ENCODE measurements at places on chromosomes 4 and X. TPM values are rescaled to one million over a fixed set of nuclear protein-coding genes. Genes with fewer than 3 reads are reported as not detected.

The TMPRSS11A gene
- not detected for total RNA-seq

DNA sequence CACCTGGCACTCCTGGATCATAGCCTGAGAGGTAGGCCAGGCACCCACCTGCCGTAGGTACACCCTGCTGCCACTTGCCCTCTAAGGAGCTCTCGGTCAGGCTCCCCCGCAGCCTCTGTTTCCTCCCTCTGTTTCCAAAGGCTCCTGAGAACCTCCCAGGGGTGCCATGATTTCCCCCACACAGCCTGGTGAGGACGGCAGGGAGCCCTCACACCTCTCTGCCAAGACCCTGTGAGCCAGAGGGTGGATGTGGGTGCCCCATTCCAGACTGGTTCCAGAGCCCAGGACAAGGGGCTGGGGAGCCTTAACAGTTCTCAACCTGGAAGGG is 1.6 kb upstream of the ABLIM2 start:
- H3K36me3 ChIP-seq, result no peaks in the 10 kb centered on the region
- no peaks in the 10 kb centered on the region for H3K27me3 ChIP-seq
- peaks cover 15% of the 10 kb centered on the region for H3K4me1 ChIP-seq
- H3K4me3 ChIP-seq, result no peak overlapping the region
- H3K27ac ChIP-seq, result no peak overlapping the region

DNA sequence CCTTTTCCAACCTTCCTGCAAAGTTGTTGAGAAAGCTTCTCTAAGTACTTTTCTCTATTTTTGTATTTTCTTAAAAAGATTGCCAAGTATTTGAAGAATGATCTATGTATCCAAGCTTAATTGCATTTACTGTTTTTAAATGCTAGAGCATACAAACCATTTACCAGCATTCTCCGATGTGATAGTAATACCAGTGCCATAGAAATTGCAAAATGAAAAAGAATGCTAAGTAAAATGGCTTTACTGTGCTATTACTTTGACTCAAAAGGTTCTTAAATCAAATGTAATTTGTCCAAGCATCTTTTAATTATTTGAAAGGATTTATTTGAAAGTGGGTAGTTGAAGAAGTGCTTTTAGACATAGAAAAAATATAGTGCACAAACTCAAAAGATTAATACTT is 1183.2 kb downstream of the RAPGEF2 start:
- DNase-seq, result no peak
- H3K27ac ChIP-seq, result no peak overlapping the region
- H3K36me3 ChIP-seq, result no peaks in the 10 kb centered on the region

DNA sequence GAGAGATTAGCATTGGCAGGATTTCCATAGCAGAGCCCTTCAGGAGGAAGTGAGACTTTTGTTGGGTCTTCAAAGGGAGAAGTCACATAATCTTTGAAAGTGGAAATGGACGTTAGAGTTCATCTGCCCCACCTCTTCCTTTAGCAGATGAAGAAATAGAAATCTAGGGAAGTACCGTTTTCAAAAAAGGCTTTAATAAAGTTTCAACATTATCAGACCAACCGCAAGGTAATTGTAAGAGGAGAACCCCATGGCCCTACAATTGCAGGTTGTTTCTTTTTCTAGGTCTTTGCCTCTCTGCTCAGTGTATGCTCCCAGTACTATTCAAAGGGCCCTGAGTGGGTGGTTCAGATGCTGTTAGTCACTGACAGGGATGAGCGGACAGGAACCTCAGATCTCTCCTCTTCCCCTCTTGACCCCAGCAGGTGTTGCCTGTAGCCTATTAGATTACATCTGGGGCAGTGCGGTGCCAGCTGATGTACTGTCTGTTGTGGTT is 48.6 kb upstream of the AP1S2 start:
- H3K4me3 ChIP-seq, result no peak overlapping the region
- no peaks in the 10 kb centered on the region for H3K36me3 ChIP-seq

DNA sequence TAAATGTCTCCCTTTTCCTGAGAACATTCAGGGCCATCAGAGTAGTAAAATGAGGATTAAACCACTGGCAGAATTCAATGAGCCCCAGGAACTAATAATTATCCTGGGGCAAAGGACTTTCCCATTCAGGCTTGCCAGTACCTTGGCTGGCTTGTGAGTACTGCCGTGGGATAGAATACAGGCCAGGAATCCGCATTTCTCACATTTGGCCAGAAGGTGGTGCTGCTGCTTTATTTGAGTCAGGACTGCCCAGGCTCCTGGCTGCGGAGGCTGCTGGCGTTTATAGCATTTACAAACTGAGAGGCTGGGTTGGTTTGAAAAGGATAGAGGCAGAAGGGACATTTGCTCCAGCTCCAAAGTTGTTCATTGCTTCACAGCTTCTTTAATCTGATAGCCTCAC is 91.4 kb downstream of the RTL9 start:
- no peak overlapping the region for H3K27ac ChIP-seq
- H3K27me3 ChIP-seq, result no peaks in the 10 kb centered on the region
- H3K36me3 ChIP-seq, result no peaks in the 10 kb centered on the region
- no peaks in the 10 kb centered on the region for H3K4me1 ChIP-seq

GRCh38 chr4:109179061-109179460 is 123.4 kb downstream of the COL25A1 start:
- no peaks in the 10 kb centered on the region for H3K36me3 ChIP-seq
- H3K27me3 ChIP-seq, result no peaks in the 10 kb centered on the region
- H3K4me1 ChIP-seq, result no peaks in the 10 kb centered on the region
- DNase-seq, result no peak
- H3K27ac ChIP-seq, result no peak overlapping the region
- H3K4me3 ChIP-seq, result no peak overlapping the region

DNA sequence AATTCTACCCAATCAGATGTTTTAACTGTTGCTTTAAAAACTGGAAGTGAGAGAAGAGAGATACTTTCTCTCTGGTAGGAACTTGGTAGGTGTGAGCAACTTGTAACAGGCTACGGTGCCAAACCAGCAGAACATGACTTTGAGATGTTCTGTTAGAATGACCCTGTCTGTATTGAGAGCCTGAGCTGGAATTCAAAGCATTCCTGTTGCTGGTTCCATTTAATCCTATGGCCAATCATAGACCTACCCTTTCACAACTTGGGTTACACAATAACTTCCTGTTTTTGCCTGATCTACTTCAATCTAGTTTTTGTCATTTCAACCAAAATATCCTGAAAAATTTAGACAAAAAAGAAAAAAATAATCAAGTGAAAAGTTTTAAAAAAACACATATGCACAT is 1.7 kb upstream of the PRRG1 start:
- no peak overlapping the region for H3K27ac ChIP-seq
- H3K36me3 ChIP-seq, result no peaks in the 10 kb centered on the region
- H3K4me1 ChIP-seq, result no peaks in the 10 kb centered on the region
- H3K27me3 ChIP-seq, result no peaks in the 10 kb centered on the region
- no peak for DNase-seq

DNA sequence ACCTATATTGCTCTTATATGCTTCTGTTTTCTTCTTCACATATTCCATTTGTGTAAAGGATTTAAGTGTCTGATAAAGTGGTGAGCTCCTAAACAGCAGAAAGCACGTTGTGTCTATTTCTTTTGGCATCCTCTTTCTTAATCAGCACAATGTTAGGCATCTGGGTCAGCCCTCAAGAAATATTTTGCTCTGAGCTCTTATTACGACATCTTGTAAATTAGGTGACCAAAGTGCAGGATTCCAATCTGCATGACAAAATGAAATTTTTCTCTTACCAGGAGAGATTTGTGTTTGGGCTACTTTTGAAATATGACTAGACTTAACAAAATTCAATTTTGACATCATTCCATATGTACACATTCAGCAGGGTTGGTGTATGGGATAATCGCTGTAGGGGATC is 210.0 kb upstream of the IGFBP7 start:
- H3K4me3 ChIP-seq, result no peak overlapping the region
- DNase-seq, result no peak
- no peak overlapping the region for H3K27ac ChIP-seq
- H3K4me1 ChIP-seq, result no peaks in the 10 kb centered on the region

- peak overlapping the region; percentile 92 for H3K4me3 ChIP-seq
- H3K27me3 ChIP-seq, result no peaks in the 10 kb centered on the region
- H3K4me1 ChIP-seq, result peaks cover 10% of the 10 kb centered on the region
- no peak for DNase-seq
- peak overlapping the region; percentile 94 for H3K27ac ChIP-seq
- no peaks in the 10 kb centered on the region for H3K36me3 ChIP-seq
Observed at GRCh38 chr4:70706516-70706915, 15.2 kb upstream of the RUFY3 start.

- H3K4me1 ChIP-seq, result peaks cover 26% of the 10 kb centered on the region
- peak overlapping the region; percentile 48 for H3K27ac ChIP-seq
- no peak for DNase-seq
- peaks cover 5% of the 10 kb centered on the region for H3K36me3 ChIP-seq
- H3K27me3 ChIP-seq, result no peaks in the 10 kb centered on the region
- H3K4me3 ChIP-seq, result peak overlapping the region; percentile 57
Observed at GRCh38 chr4:119284876-119285780, 36.8 kb downstream of the FABP2 start.

Measured in thoracic aorta (tissue), 2 donors.